ENCODE measurements at places on chromosomes 16 and 17.

- no peak for DNase-seq
Measured at GRCh38 chr16:48864055-48864454, 254.1 kb upstream of the N4BP1 start.

GRCh38 chr17:31379597-31380205 is 11.8 kb upstream of the RAB11FIP4 start:
- no peak for DNase-seq

DNA sequence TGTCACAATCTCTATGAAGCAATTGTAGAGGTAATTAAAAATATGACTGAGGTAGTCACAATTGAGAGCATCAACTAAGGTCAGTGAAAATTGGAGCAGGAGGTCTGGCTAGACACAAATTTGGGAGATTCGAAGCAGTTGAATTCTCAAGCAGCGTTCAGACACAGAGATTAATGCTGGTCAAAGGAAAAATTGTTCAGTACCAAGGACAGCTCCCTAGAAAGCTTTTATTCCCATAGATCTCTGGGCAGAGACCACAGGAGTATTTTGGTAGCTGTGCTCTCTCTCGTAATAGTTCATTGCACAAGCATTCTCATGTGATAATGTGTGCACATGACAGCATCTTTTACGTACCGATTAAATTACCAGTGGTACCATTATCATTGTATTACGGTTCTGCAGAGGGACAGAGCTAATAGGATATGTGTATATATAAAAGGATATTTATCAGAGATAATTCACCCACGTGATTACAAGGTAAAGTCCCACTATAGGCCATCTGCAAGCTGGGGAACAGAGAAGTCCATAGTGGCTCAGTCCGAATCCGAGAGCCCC is 387.5 kb upstream of the HSBP1 start:
- DNase-seq: no peak

GRCh38 chr16:55154956-55155355 is 169.0 kb upstream of the IRX6 start:
- no peak for DNase-seq

DNA sequence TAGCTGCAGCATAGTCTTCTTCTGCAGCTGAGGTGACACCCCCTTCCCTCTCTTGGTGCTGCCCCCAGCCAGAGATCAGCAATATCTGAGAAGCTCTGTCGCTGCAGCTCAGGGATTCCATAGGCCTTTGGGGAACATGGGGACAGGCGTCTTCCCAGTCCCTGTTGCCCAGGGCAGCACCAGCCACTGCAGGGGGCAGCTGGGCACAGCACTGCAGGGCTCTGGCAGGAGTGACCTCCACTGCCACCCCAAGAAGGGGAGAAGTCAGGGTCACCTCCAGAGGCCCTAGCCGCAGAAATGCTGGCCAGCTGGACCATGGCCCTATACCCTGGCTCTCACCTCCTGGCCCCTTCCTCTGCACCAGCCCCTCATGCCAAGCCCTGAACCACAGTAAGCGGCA is 16.9 kb downstream of the SCN4A start:
- DNase-seq: no peak

DNA sequence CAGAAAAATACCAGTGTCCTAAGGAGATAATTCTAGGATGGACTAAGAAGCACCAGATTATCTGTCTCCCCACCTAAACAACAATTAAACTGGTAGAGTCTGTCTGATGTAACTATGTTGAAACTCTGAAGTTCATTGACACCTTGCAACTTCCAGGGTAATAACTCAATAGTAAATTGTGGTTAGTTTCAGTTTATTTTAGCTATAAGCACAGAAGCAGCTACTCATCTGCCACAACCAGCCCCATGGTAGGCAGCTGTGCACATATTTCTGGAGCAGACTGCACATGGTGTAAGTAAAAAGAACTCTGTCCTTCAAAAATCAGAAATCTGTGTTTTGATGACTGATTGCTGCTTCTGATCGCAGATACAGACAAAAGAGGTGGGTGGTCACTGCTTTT is 852.1 kb downstream of the CDH11 start:
- no peak for DNase-seq

DNA sequence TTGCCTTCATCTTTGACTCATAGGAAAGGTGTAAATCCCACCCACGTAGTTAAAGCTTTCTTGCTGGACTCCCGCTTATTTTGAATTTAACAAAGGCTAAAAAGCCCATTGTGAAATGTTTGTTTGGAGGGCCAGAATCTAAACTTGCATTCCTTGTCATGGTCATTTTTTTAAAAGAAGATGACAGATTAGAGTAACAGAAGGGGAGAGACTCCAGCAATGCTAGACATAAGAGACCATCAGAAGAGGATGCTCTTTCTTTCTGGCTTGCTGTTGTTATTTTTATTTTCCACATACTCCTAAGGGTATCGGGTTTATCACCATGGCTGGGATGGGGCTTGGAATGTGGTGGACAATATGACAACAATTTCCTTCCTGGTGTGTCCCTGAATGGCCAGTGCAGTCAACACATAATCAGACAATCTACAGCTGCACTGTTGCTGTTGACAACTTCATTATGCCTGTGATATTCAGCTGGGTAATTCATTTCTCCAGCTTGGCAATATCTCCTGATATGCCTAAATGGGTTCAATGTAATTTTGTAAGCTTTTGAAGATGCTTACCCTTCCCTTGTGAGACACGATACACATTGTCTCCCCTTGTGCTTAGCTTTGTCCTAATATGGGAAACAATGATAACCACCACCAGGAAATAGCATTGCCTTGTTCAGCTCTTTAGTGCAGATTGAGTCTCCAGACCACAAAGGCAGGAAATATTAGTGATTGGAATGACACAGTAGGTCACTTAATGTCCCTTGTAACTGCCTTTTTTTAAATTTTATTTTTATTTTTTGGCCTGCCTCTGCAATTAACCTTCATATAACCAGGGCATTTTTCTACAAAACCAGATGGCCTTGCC is 164.3 kb downstream of the ANKFN1 start:
- no peak for DNase-seq
